ENCODE measurements at places on chromosomes 11 and 22.

DNA sequence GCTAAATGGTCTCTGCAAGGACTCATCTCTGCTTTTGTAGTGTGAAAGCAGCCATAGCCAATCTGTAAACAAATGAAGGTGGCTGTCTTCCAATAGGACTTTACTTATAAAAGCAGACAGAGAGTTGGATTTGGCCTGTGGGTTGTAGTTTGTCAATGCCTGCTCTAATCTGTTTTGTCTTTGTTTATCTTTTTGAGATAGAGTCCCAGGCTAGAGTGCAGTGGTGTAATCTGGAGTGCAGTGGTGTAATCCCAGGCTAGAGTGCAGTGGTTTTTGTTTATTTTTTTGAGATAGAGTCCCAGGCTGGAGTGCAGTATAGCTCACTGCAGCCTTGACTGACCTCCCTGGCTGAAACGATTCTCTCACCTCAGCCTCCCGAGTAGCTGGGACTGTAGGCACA is 8.6 kb downstream of the PPP6R3 start:
- no peak for DNase-seq

GRCh38 chr11:83120327-83120726 is 36.6 kb upstream of the PCF11 start:
- DNase-seq = no peak

GRCh38 chr22:20457506-20458240 is 20.0 kb upstream of the SCARF2 start:
- no peak for DNase-seq

- no peak for DNase-seq
These were observed 844.7 kb upstream of the CCDC90B start for GRCh38 chr11:84130646-84131427.

- no peak for DNase-seq
These were observed 66.2 kb downstream of the TNRC6B start for GRCh38 chr22:40243891-40244290.

- DNase-seq = no peak
These were observed 4.8 kb upstream of the HBD start for GRCh38 chr11:5239046-5239445.

DNA sequence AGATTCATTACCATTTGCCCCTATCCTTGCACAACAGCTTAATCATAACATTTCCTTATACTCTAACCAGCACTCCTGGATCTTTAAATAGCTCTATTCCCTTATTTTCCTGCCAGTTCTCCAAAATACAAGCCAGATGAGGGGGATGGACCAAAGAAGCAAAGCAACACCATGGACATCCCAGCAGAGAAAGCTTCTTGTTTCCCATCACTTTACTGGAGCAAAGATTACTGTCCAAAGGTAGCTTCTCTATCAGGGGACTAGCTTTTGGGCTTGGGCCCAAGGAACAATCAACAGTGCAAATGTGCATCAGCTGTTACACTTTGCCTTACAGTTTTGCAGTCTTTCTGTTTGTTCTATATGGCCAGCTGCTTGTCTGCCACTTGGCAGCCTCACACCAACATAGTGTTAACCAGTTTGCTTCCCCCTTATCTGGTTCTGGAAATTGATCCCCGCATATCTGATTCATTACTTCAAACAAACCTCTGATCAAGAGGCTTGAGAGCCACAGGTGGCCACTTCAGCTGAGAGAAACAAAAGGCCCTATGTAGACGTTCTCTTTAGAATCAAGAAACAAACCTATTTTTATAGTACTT is 814.3 kb downstream of the METTL15 start:
- no peak for DNase-seq

DNA sequence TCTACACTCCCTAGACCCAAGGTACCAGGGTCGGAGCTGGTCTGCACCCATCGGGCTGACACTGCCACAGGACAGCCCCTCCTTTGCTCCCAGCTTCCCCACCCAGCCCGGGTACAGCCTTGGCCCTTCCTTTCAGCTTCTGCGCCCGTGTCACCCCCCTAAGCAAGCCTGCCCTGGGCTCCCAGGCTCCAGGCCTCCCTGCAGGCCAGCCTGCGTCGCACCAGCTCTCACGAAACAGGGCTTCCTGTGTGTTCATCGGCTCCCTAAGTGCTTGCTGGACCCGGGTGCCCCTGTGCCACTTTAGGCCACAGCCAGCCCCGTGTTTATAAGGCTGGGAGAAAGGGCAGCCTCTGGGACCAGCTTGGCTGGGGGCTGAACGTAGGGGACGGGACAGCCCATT is 21.1 kb downstream of the FLRT1 start:
- DNase-seq = no peak

DNA sequence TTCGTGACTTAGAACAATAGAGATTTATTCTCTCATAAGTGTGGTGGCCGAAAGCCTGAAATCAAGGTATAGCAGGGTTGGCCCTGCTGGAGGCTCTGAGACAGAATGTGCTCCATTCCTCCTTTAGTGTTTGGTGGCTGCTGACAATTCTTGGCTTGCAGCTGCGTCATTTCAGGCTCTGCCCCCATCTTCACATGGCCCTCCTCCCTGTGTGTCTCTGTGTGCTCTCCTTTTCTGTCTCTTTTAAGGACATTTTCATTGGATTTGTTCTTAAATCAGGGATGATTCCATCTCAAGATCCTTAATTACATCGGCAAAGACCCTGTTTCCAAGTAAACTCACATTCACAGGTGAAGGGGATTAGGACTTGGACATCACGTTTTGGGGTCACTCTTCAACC is 10.2 kb upstream of the APOL6 start:
- DNase-seq = no peak

DNA sequence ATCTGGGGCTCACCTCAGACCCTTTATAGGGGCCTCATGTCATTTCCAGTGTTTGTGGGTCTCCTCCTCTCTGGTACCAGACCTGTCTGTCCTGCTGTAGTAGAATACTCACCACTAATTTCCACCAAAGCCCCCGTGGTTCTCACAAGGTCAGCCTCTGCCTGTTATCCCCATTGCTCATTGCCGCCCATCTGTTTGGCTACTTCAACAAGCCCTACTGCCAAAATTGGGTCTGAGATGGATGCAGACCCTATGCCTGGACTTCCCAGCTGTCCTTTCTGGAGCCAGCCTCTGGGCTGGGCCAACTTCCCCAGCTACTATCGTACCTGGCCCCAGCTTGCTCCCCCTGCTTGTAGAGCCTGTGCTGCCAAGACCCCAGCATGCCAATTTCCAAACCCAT is 152.1 kb upstream of the ISX start:
- DNase-seq = no peak

DNA sequence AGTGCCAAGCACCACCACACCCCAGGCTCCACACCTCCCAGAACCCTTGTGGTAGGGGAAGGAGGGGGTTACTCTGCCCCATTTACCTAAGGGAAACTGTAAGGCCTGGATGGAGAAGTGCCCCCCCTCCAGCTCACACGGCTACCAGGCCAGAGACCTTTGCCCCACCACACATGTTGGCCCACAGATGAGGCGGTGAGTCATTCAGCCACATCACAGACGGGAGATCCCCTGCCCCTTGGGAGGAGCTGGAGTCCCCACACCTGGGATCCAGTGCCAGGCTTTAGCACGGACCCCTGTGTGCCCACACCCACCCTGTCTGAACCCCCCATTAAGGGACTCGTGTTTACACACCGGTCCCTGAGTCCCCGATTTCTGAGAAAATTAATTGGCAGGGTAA is 24.9 kb downstream of the CDKN1C start:
- DNase-seq = no peak

DNA sequence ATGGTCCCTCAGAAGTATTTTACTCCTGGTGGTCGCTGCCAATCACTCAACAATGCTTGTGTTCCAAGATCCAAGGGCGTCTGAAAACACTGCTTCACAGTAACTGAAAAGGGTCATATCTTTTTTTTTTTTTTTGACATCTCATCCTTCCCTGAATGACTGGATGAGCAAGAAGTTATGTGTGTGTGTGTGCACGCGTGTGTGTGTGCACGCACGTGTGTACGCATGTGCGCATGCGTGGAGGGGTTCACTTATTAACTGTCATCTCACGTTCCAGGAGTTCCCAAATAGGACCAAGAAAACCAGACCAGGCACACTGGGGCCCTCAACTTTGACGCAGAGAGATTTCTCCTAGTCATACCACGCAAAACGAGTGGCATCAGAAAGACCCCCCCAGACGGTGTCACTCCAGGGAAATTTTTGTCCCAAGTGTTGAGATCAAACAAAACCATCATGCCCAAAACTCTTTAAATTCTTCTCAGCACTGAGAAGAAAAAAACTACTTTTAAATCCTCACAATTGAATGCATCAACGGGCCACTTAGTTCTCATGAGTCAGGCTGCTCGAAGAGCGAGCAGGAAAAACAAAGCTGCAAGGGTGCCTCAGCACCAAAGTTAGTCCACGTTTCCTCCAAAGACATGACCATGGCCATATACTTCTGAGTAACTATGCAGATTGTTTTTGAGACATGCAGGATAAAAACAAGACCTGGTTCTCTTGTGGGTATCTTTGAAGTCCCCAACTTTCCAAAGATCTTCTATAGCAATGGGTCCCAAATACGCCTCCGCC is 12.9 kb downstream of the MN1 start:
- no peak for DNase-seq

GRCh38 chr11:10352921-10353550 is 48.2 kb downstream of the ADM start:
- no peak for DNase-seq

DNA sequence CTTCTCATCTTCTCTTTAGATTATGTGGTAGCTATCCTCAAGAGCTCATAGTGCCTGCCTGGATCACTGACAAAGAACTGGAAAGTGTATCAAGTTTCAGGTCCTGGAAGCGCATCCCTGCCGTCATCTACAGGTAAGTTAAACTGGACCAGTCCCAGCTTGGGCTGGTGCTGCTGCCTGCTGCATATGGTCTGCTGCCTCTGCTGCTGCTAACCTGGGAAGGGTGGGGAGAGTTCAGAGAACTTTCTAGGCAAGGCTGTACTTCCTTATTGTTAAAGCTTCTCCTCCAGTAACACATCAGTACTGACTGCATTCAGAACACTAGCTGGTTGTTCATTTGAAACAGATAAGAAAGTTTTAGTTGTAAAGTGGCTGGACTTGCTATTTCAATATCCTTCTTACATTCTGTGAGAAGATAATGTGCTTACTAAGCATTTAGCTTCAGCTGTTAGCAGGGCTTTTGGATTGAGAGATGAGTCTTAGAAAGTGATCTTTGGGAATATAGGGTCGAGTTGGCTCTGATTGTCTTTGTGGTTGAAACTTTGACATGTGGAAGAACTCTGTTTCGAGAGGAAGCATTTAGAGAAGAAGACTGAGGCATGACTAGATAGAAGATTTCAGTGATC is 77.3 kb upstream of the HORMAD2 start:
- no peak for DNase-seq

DNA sequence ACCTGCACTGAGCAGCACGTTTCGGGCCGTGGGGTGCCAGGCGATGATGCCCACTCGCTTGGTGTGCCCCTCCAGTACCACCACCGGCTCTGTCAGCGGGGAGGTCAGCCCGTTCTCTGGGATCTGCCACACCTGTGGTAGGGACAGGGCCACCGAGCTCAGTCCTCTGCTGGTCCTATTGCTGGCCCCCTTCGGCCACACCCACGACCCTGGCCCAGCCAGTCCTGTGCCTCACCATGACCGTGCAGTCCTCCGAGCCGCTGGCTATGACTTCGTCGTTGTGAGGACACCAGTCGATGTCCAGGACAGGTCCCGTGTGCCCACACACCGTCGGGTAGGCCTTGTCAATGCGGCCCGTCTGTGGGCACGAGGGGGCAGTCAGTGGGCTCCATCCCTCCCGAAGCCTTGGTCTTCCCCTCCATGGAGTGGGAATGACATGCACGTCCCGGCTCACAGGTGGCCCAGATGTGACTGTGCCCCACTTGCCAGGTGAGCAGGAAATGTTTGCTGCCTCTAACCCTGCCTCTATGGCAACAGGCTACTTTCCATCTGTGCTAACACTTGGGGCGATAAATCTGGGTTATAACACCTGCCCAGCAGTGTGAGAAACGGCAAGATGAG is 1.4 kb downstream of the CORO1B start:
- DNase-seq = no peak

DNA sequence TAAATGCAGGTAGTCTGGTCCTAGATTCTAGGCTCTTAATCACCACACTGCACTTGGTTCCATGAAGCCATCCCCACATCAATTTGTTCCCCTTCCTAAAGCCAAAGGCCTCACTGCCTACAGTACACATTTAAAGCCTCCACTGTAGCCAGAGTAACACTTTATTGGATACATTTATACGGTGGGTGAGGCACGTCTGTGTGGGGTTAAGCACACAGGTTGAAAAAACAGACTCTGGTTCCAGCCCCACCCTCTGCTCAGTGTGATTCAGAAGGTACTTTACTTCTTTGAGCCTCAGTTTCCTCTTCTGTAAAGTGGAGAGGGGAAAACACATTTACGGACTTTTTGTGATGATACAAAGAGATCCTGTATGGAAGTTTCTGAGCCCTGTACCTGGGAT is 22.5 kb downstream of the DSCAML1 start:
- DNase-seq = no peak

GRCh38 chr22:21736084-21736642 is 569 bp upstream of the YPEL1 start:
- DNase-seq = no peak

DNA sequence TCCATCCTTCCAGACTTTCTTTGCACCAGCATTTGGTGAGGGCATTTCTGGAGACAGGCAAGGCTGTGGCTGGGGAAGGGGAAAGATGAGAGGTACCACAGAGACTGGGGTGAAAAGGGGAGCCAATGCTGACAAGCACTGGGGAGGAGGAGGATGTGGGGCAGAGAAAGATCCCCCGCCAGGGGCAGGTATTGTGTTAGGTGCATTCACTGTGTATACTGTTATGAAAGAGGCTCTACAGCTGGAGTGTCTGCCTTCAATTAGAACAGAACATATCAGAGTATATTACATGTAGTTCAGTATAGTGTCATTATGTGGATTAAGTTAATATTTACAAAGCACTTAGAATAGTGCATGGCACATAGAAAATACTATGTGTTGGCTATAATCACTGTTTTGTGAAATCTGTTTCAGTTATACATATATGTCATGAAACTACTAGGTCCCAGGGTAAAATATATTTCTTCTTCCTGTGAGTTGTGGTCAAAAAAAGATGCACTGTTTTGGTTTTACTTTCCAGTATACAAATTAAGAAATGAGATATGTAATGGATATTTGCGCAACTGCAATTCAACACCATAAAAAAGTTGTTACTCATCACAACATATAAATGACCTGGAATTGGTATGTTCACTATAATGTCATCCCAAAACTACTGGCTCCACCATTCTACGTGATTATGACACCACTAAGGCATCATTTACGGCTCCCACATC is 8.4 kb downstream of the MSANTD2 start:
- no peak for DNase-seq

GRCh38 chr11:101296896-101297295 is 167.3 kb upstream of the PGR start:
- DNase-seq = no peak
